ENCODE measurements at places on chromosomes 3 and 15.

GRCh38 chr3:123960781-123961507, at the start of gene CCDC14:
Gene CCDC14 (minus strand): TSS chr3:123961229. CDS start chr3:123961173, 56 bp downstream.
- peak; percentile 90 for DNase-seq

DNA sequence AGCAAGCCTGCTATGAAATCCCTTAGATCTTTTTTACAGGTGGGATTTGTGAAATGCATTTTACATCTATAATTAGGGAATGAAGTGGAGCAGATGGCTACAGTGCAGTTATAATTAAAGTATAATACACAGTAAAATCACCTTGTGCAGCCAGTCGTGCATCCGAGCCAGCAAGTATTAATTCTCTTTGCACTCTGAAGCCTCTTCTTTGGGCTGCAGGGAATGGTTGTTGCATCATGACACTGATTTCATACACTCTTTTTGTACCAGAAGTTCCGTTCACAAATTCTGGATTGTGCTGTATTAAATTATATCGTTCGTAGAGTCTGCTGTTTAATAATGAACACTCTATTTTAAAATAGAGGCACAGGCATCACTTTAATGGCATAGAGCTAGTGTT, 28.7 kb upstream of the TP63 start:
- DNase-seq = no peak

GRCh38 chr15:91853511-91853947, at the start of gene SLCO3A1:
Gene SLCO3A1 (plus strand): TSS chr15:91853708.
- peak; percentile 91 for DNase-seq

DNA sequence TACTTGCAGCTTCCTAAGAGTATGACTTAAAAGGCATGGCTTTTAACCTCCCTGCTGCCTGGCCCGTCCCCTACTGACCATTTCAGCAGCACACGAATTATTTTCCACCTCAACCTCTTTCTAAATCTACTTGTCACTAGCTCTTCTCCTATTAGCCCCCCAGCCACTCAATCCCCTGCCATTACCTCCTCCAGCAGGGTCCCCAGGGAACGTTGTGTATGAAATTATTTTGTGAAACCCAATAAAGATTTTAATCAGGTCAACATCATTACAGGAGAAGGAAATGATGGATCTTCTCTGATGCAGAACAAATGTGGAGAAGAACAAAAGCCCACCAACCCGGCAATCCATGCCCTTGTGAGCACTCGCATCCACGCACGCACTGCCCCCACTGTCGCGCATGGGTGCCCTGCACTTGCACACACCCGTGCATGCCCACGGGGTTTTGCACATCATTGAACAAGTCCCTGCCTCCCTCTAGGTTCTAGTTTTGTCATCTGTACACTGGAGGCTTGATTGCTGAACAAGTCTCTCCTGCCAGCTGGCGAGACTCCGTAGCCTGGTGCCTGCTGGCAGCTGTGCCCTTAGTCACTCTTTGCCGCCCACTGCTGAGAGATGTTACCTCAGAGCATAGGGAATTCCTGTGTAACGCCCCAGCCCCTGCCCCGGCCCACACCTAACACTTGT, 51.6 kb downstream of the LINGO1 start:
- DNase-seq = no peak

DNA sequence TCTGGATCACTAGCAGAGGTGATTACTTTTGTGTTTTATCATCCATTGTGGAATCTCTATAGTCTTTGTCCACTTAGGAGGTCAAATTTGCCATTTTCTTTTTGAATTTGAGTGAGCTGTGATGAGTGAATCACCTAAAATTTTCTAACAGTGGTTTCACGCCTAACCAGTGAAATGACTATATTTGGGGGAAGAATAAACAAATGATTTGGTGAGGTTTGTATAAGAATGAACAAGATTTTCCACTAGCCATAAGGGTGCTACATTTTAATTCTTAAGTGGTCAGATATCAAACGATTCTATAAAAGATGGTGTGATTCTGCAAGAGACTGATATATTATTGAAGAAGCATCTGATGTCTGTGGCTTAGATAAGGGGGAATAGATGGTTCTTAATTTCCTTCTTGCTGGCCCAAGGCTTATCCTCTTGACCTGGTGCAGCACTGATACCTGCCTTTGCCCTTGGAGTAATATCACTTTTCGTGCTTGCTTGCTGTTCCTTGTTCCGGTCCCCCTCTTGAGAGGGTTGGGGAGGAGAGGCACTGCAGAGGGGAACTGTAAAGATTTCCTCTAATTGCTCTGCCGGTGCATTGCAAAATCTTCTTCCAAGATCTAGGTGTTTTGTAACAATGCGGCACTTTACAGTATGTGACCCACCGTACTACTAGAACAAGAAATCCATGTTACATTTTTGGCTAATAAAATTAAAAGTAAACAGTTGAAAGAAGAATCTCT, 14.5 kb downstream of the C3orf20 start:
- no peak for DNase-seq

DNA sequence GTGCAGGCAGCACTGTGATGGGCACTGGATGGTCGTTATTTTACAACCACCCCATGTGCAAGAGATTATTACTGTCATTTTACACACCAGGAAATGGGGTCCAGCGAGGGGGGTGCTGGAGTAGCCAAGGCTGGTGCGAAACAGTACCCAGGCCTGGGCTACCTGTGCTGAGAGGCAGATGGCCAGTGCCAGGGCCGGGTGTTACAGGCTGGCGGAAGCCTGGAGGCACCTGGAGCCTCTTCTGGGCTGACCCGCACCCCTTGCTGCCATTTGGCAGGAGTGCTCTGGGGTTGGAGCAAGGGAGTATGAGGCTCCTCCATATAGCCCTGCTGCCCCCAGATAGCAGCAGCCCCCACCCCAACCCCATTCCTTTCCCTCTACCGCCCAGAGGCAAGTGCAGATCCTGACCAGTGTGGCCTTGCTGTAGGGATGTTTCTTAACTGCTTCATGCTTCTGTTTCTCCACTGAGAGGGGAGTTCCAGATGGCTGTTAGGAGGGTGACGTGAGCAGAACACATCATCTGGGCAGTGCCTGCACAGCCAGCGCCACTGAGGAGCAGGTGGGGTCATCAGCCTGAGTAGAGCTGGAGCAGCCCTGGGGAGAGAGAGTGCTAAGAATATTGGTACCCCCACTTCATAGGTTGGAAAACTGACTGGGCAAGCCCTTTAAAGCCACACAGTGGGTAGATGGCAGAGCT, 15.3 kb downstream of the SNX33 start:
- no peak for DNase-seq

- DNase-seq = no peak
These were observed 15.7 kb downstream of the C3orf18 start for GRCh38 chr3:50551681-50552435.

DNA sequence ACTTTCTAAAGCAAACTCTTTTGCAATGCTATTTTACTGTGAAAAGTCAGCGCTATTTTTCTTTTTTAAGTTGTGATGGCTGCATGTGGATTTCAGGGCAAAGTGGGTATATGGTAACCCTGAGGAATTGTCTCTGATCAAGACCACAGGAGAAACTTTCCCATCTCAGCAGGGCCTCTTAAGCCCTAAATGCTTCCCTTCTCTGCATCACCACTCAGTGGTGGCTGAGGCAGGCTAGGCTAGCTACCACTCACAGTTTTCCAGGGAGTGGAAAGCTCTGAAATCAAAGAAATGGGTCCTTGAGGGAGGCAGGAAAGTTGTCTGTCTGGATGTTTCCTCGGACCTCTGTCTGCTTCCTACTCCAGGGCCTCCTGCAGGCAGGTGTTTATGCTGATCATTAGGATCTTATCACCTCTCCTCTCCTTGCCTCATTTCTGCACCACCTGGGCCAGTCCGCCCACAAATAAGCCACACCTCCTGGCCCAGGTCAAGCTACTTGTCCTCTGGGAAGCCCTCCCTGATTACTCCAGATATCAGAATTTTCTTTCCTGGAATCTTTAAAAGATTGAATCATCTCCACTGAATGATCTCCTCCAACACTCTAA, 37.0 kb downstream of the CEMIP start:
- no peak for DNase-seq

DNA sequence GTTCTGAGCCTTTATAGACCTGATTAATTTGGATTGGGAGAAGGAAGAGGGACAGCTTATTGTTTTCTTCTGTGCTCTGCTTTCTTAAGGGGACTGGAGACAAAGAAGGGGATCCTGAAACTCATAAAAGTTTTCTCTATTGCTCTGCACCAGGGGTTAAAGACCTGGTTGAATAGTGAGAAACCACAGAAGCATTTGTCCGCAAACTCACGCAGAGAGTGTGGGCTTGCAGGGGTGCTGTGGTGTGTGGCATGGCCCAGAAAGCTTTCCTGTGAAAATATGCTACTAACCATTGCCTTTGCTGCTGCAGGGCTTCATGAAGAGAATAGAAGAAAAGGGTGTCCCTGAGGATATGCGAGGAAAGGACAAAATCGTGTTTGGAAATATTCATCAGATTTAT, 73.1 kb upstream of the UMPS start:
- no peak for DNase-seq

DNA sequence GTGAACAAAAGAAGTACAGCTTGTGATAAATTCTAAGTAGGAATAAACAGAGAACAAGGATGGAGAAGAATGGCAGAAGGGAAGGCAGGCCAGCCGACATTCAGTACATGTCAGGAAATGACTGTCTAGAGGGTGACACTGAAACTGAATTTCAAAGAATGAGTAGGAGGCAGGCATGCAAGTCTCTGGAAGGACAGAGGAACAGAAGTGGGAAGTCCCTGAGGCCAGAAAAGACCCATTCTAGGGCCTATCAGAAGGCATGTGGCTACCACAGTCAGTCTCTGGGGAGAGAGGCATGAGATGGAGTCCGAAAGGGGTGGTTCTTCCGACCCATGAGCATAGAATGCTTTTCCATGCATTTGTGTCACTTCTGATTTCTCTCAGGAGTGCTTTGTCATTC, 243.5 kb upstream of the UBE2E2 start:
- no peak for DNase-seq

DNA sequence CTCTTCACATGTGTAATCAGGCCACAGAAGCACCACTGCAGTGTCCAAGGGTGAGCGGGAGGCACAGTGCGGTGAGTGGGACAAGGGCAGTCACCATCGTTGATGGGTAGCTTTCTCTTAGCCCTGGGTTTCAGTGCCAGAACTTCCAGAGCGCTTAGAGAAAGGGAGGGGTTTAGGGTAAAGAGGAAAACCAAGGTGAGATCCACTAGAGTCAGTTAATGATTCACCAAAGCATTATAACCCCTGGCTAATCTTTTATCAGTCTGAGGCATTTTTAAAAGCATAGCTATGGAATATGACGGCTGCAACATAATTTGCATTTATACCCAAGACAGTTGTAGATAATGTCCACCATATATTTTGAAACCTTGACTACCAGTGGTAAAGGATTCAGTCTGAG, 94.8 kb downstream of the SHQ1 start:
- DNase-seq = no peak
